ENCODE measurements at places on chromosomes 16 and 17.

DNA sequence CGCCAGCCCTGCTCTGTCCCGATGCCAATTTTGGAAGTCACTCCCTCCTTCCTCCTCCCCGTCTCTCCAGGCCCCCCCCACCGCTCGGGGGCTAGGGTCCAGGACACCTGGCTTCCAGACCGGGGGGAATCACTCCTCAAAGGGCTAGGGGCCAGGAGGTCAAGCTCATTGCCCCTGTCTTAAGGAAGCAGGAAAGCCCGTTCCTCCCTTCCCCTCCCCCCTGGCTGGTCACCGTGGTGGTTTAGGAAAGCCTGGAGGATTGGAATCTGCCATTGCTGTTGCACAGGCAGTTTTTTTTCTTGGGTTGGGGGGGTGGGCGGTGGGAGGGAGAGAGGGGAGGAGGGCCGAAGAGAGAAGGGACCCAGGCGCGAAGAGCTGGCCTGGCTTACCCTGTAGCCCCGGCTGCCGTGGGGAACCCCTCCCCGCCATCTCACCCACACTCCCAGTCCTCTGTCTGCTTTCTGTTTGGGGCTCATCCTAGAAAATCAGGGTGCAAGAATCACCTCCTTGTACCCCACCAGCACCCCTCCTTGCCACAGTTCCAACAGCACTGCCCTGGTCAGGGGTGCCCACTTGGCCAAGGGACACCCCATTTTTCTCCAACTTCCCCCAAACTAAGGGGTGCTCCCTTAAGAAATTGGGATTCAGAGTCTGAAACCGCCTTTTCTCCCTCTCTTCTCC lies 2.9 kb upstream of the BCL6B start:
- DNase-seq = peak; percentile 60

GRCh38 chr16:66701516-66701915 lies 5.0 kb upstream of the CMTM4 start:
- no peak for DNase-seq

DNA sequence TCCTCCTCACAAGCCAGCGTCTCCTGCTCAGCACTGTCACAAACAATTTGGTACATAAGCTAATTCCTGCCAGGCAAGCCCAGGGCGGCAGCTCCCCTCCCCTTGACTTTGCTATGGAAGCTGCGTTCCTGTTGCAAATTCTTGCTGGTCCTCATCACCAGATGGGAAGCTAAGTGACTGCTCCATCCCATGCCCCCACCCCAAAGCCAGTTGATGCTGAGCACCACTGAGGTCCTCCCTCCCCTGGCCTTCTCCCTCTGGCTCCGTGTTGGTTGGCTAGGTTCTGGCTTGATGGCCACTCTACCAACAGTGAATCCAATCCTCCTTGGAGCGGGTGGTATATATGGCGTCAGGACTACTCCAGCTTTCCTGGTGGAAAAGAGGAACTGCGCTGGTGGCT lies 34.4 kb downstream of the PIPOX start:
- DNase-seq = no peak

GRCh38 chr17:8700546-8700945 lies 44.1 kb downstream of the CCDC42 start:
- DNase-seq = no peak

DNA sequence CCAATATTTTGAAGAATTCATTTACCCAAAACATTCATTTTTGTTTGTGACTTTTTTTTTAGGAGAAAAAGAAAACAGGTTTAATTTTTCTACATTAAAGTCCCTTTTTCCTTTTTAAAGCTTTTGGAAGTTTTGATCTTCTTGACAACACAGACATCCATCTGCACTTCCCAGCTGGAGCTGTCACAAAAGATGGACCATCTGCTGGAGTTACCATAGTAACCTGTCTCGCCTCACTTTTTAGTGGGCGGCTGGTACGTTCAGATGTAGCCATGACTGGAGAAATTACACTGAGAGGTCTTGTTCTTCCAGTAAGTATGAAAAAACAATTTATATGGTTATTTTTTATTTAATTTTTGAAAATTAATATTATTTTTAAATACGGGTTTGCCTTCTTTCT lies 37.2 kb downstream of the SIAH1 start:
- no peak for DNase-seq

GRCh38 chr16:50455288-50455845 lies 86.6 kb upstream of the BRD7 start:
- DNase-seq = no peak

All from nephron progenitor cell (in vitro differentiated cells).